ENCODE measurements at places on chromosomes 1 and 21.

DNA sequence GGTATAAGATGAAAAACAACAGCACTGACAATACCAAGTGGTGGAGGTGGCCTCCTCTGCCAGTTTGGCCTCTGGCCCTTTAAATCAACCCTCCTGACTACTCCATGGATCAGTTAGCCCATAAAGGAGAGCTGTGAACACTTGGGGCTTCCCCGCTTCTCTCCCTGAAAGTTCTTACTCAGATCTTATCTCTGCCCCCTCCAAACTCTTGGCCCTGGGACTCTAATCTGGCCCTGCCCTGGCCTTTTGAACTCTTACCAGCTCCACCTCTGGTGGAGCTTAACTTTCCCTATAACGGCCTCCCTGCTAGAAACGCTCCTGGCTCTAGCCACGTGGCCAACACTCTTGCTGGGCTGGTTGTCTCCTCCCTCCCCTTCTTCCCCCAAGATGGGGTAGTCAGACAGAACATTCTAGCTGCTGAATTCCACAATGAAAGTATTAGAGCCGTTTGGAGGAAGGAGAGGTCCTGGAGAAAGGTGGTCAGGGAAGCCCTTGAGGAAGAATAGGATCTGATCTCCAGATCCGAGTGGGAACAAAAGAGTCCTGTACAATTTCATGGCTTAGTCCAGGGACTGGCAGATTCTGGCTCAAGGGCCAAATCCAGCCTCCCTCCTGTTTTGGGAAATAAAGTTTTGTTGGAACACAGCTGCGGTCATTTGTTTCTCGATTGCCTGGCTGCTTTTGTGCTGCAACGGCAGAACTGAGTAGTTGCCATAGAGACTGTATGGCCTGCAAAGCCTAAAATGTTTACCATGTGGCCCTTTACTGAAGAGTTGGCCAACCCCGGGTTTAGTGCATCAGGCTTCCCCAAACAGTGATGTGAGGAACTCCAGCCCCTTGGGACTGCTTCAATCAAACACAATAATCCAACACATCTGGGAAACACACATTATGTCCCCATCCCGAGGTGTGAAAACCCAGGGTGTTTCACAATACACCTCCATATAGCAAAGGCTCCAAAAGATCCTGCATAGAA, 9.5 kb upstream of the PIGR start:
- DNase-seq, result no peak

DNA sequence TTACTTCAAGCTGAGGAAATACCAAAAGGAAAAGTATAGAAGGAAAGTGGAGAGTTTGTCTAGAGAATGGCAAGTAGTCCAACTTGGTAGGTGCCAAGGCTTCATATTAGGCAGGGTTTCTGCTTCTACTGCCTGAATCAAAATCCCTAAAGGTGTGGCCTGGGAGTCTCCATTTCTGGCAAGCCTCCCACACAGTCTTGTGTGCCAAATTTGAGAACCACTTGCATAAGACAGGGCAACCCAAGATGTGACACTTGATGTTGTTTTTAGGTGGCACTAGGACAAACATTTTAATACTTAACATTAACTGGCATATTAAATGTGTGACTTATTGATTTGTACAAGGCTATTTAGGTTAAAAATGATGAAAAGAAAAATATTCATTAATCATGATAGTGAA, 60.1 kb downstream of the ATG4C start:
- DNase-seq, result no peak

GRCh38 chr21:20789729-20790500, 208.3 kb upstream of the NCAM2 start:
- no peak for DNase-seq

DNA sequence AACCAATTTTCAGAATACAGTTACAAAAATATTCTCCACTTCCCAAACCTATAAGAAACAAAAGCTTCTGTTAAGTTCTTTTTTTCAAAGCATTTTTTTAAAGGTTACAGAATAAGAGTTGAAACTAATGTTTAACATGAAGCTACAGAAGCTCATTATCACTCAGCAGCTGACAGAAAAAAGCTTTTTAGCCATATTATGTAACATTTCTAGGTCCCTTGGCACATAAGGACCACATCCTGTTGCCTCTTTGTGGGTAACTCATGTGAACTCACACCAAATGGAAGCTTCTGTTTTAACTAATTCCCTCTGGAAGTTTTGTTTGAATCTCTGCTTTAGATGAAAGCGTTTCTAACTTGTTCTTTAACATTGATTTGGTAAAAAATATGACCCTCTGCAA, 242.5 kb upstream of the TMPRSS15 start:
- DNase-seq, result no peak

DNA sequence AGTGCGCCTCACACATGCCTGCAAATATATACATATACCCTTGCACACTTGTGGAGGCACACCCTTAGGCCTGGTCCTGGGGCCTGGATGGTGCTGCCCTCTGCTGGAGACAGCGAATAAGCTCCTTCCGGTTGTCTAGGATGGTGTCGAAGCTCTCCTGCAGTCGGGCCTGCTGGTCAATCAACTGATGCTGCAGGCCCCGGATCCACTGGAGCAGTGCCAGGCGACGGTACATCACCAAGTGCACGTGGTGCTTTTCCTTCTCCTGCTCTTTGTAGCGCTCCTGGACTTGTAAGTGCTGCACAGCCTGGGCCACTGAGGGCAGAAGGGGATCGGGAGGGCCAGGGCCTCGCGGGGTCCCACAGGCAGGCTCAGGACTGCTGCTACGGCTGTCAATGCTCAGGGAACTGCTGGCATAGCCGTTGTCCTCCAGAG, 3.1 kb downstream of the C1orf216 start:
- DNase-seq, result peak; percentile 63

- no peak for DNase-seq
These were observed 39.8 kb downstream of the ASTN1 start for GRCh38 chr1:177124577-177125278.

DNA sequence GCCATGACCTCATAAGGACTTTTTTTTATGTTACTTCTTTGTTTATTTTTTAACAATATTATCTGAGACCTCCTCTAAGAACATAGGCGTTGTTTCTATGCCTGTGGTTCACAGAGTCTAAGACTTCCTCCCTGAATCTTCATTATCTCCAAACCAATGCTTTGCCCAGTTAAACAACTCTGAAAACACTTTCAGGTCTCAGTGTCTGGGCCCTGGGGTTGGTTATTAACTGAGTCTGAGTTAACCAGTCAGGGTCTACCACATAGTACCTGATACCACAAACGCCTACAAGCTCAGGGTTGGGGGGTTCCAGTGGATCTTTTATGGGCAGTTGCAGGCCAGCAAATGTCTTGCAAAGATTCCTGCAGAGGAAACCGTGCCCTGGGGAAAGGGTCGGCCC, 138.2 kb downstream of the AJAP1 start:
- no peak for DNase-seq

DNA sequence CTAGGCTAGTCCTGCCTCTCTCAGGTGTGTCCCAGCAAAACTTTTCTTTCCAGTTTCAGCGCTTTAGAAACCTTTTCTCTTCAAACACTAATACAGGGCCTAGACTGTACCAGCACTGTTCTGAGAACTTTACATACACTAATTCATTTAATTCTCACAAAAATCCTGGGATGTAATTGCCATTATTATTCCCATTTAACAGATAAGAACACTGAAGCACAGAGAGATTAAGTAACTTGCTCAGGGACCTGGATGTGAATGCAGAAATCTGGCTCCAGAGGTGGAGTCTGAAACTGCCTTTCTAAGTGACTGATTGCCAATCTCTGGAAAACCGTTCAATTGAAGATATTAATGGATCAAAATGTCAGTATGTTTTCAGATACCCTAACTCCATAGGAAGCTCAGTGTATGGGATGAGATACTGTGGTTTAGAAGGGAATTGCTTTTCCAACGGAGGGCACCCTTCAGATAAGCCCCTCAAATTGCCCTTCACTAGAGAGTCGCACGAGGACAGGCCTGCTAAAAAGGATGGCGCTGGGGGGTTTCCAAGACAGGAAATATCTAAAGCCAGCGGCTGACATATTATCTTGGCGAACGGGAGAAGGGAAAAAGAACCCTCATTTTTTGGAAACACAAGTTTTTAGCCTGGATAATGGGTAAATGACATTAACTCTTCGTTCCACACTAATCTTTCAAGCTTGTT, 698 bp upstream of the UCK2 start:
- peak; percentile 34 for DNase-seq

DNA sequence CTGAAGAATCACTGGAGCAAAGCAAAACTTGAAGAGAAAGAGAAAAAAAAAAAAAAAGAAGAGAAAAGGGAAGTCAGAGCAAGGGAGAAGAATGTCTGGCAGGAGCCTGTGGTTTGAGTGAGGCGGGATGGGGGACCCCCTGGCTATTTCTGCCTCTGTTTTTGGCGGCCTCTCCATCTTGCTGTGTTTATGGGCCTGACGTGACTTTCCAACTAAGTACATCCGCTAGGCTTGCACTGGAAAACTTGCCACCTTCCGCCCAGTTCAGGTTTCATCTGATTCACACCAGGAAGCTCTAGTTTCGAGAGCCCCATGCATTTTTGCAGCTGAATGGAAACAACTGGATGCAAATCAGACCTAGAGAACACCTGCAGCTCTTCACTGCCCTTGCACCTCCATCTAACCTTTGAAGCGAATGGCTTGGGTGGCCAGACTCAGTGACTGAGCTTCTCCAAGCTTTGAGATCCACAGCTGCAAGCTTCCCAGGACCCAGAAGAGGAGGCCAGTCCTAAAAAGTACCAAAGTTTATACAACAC, 28.0 kb downstream of the TBX15 start:
- no peak for DNase-seq

DNA sequence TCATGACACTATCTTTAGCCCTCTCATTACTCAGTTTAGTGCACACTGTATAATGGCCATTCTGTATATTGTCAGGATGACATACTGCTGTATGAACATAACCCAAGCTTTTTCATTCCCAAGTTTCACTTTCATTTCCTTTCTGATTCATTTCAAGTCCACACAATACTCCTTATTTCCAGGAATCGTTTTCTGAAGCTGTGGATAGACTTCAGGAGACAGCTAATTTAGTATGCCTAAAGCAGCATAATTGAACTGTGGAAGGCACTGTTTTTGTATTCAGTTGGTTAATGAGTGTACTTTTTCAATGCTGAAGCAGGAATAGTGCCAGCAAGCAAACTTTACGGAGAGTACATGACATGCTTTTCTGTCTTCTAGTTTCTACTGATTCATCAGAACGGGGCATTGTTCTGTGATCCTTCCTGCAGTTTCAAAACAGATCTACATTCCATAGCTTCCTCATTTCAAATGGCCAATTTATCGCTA, 578.5 kb upstream of the ZP4 start:
- DNase-seq, result no peak

GRCh38 chr1:172354291-172355274, 65.9 kb upstream of the C1orf105 start:
- DNase-seq, result no peak

DNA sequence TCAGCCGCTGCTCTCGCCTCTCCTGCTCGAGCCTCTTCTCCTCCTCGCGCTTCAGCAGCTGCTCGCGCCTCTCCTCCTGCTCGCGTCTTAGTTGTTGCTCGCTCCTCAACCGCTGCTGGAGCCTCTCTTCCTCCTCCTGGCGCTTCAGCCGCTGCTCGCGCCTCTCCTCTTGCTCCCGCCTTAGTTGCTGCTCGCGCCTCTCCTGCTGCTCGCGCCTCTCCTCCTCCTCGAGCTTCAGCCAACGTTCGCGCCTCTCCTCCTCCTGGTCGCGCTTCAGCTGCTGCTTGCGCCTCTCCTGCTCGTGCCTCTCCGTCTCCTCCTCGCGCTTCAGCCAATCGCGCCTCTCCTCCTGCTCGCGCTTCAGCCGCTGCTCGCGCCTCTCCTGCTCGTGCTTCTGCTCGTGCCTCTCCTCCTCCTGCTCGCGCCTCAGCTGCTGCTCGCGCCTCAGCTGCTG, 3.7 kb downstream of the TCHH start:
- DNase-seq, result no peak

DNA sequence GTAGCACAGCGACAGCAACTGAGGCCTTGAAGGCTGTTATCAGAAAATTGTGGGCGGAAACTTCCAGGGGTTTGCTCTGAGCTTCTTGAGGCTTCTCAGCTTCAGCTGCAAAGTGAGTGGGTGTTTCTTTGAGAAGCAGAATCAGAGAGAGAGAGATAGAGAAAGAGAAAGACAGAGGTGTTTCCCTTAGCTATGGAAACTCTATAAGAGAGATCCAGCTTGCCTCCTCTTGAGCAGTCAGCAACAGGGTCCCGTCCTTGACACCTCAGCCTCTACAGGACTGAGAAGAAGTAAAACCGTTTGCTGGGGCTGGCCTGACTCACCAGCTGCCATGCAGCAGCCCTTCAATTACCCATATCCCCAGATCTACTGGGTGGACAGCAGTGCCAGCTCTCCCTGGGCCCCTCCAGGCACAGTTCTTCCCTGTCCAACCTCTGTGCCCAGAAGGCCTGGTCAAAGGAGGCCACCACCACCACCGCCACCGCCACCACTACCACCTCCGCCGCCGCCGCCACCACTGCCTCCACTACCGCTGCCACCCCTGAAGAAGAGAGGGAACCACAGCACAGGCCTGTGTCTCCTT, at the start of gene FASLG:
Gene FASLG, plus strand, starts transcription at position 233 of the 583 bp plus-strand sequence. Its CDS starts 99 bp downstream, at position 332.
- DNase-seq, result no peak

DNA sequence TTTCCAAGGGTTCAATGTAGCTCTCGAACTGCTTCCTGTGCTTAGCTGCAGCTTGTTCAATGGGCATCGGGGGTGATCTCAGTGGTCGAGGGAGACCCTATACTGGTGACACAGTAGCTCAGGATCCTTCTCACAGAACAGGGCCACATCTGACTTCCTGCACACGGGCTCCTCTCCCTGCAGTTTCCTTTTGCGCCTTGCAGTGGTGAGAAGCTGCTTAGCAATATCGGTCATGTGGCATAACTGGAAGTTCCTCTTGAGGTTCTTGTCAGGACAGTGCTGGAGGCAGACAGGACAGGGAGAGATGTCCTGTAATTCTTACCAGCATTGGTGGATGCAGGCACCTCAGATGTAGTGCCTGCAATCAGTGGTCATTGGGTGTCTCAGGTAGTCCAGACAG, 140.5 kb upstream of the MAP1LC3C start:
- DNase-seq, result no peak

DNA sequence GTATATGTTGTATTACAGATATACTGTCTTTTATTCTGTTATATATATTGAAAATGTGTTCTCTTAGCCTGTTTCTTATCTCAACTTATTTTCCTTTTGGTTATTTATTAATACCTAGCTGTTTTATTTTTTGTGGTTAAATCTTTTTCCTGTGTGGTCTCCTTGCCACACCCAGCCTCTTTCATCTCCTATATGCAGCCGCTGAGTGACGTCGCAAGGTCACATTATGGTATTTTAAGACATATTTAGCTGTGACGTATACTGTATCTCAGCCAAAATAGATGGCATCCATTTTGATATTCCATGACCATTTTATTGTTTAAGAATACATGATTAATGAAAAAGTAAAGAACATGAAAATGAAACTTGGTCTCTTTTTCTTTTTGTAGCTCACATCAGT, 29.1 kb downstream of the CENPF start:
- no peak for DNase-seq

- DNase-seq, result no peak
These were observed 47.9 kb downstream of the LAMC1 start for GRCh38 chr1:183070923-183071618.

Data from CD14-positive monocyte (primary cell).